K562 (cell line): ENCODE measurements at places on chromosomes 1 and 21. TPM values are rescaled to one million over a fixed set of nuclear protein-coding genes. Genes with fewer than 3 reads are reported as not detected.
A peak's percentile ranks its signal among the peaks of the same experiment; 100 is the strongest.

DNA sequence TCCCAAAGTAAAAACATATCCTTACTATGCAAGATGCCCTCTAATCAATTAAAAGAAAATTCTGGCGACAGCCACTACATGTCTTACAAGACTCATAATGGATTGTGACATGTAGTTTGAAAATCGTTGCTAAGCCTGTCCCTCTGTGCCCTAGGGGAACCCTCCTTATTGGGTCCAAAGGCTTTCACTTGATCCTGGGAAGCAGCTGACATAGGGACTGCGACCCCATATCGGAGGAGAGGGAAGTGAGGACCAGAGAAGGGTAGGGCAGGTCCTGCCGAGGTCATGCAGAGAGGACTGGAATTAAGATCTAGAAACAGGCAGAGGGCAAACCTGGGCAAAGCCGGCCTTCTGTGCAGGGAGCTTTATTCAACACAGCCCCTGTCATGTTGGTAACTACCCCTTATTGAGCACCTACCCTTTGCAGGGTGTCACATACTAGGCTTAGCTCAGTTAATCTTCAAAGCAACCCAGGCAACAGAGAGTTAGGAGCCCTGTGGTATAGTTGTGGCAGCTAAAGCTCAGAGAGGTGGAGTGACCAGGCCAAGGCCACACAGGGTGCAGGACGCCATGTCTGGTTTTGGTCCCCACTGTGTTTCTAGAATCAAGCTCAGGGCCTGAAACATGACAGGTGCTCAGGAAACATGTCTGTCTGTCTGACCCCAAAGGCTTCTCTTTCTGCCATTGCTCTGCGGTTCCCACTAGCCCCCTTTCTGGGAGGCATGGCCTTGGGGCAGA lies 18.4 kb upstream of the IFNLR1 start:
- no peak for DNase-seq
- H3K36me3 ChIP-seq, result no peaks in the 10 kb centered on the region
- no peak overlapping the region for H3K4me3 ChIP-seq
- peaks cover 59% of the 10 kb centered on the region for H3K27me3 ChIP-seq
- no peak overlapping the region for H3K27ac ChIP-seq

DNA sequence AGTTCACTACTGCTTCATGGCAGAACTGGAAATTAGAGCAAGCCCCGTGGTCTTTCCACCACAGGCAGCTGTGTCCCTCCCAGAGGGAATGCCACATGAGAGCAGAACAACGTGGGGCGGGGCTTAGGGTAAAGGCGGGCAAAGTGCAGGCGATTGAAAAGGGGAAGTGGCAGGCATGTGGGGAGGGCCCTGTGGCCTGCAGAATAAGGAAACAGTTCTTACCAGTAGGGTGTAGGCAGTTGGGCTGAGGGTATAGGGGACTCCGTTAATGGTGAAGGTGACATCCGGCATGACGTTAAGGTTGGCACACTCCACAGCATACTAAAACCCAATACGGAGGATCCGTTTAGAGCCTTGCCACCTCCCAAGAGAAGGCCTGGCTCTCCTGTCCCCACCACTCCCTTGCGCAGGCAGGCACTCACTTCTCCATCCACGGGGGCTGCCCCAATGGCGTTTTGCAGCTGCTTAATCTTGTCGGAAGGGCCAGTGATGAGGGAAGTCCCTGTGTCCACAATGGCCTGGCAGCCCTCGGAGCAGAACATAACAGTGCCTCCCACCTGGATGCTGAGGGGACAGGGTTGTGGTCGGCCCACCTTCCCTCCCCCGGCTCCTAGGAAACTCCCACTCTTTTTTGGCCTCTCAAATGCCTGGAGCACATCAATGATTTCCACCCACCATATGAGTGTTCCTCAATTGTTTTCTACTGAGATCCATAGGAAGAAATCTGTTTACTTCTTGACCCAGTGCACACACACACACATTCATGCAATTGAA lies 9.1 kb upstream of the RAB7B start:
- H3K4me1 ChIP-seq, result peaks cover 9% of the 10 kb centered on the region
- peak; percentile 56 for DNase-seq
- no peak overlapping the region for H3K27ac ChIP-seq
- H3K36me3 ChIP-seq, result no peaks in the 10 kb centered on the region
- H3K4me3 ChIP-seq, result no peak overlapping the region

The TSSK3 gene
- total RNA-seq, result 2.3 and 3.3 TPM in 2 replicates

The LCE3E gene
- not detected in 2 replicates for total RNA-seq

DNA sequence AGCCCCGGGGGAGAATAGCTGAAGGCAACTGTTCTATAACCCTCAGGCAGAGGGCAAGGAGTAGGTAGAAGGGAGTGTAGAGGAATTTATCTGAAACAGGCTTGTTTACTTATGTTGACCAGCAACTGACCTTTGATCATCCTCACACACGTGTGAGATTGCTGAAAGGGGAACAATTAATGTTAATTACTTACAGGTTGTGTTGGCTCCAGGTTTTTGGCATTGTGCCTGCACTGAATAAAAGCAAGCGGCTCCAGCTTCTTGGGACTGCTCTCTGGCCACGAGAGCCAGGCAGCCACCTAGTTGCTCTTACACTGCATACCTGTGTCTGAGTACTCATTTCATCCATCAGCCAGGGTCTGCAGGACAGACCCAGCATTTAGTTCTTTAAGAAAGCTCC lies 41.3 kb upstream of the ARHGEF10L start:
- peaks cover 12% of the 10 kb centered on the region; the same call in 2 of the 3 replicates for H3K27me3 ChIP-seq
- H3K4me3 ChIP-seq, result no peak overlapping the region
- no peak overlapping the region for H3K27ac ChIP-seq
- no peaks in the 10 kb centered on the region for H3K36me3 ChIP-seq
- no peaks in the 10 kb centered on the region for H3K4me1 ChIP-seq
- no peak for DNase-seq
